GM20000 (cell line): ENCODE measurements at places on chromosomes 12 and 14.

GRCh38 chr14:70181276-70181675 is 7.5 kb downstream of the SLC8A3 start:
- no peak for DNase-seq

- DNase-seq, result no peak
Measured at GRCh38 chr14:44149597-44149996, 357.5 kb downstream of the FSCB start.

GRCh38 chr12:6957151-6957701 is 6.1 kb downstream of the PTPN6 start:
- no peak for DNase-seq

DNA sequence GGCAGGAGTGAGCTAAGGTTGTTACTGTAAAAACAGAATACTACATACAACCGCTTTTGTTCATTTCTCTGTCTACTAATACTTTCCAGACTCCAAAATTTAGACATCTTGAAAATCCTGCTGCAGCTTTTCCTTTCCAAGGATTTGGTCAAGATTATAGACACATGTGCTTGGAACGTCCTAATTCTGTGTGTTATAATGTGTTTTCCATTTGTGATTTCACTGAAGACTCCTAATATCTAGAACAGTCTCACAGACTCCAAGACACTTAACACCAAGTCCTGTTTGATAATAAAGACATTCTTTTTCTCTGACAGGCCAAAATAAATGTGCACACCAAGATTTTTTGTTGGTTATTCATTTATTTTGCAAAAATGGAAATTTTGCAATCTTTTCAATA is 41.8 kb upstream of the TMTC2 start:
- no peak for DNase-seq

DNA sequence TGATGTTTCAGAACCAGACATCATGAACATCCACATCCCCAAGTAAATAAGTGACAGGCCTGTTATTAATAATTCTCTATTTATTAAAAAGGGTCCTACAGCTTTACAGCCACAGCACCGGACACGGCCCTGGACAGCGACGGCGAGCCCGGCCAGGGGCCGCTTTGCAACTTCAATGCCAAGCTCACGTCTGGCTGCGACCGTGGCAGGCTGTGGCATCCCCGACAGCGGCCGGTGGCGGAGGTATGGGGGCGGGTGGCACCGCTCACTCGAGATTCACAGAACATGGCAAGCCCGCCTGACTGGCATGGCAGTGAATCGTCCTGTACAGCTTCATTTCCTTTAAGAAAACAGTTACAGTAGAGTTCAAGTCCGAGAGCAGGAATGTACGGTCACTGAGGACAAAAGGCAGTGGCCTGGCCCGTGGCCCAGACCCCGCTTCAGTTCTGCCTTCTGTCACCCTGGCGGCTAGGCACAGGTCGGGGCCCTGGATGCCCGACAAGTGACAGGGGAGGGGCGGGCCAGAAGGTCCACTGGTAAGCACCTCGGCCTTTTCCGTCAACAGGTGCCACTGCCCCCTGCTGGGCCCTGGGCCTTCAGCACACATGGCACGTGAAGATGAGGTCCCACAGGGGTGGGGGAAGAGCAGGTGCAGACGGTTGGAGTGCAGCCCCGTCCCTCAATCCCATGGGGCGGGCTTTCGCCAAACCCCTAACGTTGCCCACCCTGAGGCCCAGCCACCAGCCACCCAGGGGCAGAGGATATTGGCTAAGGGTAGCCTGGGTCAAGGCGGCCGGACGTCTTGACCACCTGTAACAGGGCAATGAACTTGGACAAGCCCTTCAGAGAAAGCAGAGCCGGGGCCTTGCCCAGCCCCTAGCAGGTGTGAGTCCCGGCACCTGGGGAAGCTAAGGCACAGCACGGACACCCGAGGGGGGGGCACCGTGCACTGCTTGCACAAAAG is 30.3 kb downstream of the HIP1R start:
- peak; percentile 31 for DNase-seq
